ENCODE measurements at places on chromosomes 1 and 21.

- DNase-seq: no peak
These were observed 22.7 kb downstream of the ZFYVE9 start for GRCh38 chr1:52164604-52165003.

GRCh38 chr1:203276916-203277545 lies 28.3 kb upstream of the BTG2 start:
- no peak for DNase-seq

DNA sequence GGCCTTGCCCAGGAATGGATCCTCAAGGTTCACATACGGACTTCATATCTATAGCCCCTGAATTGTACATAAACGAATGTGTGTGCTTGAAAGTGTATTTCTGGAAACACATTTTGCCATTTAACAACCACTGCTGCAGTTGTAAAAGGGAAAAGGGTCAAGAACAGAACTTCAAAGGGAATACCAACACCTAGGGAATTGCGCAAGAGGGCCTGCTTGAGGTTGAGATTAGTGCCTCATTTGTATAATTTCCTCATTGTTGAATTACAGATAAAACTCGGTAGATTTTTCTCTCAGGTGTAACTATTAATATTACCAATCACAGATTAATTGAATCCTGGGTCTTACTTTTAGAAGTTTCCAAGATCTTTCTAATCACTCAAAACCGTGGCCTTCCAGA lies 6.1 kb downstream of the NCF2 start:
- DNase-seq: no peak

DNA sequence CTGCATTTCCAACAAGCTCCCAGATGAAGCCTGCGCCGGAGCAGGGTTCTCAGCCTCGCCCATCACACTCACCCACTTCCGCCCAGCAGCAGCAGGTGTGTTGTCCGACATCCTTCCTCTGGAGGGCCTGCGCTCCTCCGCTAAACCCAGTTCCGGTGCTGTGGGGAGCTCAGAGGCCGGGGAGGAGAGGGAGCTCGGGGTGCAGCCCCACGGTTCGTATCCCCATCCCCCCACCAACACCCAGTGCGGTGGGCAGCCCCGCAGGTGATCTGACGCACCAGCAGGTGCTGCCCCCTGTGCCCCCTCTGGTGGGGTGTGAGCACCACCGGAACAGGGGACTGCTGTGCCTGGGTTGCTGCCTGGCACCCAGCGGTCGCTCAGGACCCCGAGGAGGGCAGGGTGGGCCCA lies 3.4 kb upstream of the PEX10 start:
- DNase-seq: peak; percentile 16

DNA sequence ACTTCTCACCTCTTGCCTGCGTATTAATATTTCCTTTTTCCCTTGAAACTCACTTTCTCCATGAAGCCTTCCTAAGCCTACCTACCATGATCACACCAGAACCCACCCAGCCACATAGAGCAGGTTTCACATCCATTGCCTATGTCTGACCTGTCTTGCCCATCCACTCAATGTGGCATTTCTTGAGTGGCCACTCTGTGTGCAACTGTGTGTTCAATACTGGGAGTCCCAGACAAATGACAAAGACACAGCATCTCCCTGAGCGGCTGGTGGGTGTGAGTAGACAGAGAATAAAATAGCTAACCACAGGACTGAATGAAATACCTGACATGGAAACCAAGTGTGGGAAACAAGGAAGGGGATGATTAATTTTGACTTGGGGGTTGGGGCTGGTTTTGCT lies 3.1 kb downstream of the PTGFRN start:
- DNase-seq: no peak

- no peak for DNase-seq
These were observed 32.1 kb upstream of the CLIC4 start for GRCh38 chr1:24713176-24713575.

GRCh38 chr1:94022471-94023189 lies 98.3 kb downstream of the ABCA4 start:
- no peak for DNase-seq

DNA sequence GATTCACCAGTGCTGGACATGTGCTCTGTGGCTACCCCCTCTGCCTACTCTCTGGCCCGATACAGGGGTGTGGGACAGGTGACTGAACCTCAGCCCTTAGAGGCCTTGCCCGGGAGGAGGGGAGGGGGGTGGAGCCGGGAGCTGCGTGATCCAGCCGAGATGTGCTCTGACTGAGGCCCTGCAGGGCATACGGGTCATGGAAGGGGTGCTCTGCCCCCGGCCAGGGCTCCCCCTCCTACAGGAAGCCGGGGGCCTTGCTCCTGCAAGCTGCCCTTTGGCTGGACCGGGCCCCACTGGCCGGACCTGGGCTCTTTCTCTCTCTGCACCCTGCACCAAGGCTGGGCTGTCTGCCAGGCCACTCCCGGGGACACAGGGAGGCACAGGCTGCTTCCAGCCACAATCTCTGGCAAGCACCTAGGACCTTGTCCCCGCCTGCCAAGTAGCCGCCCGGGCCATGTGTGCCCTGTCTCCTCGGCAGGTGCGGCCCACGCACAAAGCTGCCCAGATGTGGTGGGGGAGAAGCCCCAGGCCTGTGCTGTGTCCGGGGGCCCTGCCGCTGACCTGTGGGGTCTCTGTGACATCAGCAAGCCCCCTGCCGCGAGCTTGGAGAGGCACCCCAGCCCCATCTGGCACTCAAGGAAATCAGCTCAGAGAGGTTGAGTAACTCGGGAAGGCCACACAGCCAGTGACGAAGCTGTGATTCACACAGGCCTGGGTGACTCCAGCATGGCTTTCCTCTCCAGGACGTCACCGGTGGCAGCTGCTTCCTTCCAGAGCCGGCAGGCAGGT lies 1.5 kb downstream of the SCNN1D start:
- DNase-seq: no peak

DNA sequence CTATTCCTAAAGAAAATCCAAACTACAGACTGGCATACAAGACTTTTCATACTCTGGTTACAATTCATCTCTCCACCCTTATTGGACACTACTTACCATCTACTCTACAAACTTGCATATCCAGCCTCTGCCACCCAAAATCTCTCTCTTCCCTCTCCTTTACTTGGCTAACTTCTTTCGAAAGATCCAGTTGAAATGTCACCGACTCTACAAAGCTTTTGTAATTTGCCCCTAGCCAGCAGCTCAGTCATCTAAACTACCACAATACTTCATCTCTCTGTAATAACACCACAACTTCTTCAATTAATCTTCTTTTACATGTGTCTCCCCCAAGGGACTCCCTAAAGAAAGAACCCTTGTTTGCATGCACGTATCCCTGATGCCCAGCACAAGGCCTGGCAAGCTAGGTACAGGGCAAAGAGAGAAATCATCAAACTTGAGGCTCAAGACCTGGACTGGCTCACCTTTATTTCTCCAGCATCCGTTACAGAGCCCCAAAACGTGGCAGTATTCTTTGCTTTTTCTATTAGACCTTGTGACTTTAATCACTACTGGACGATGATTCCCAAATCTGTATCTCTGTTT lies 2.7 kb downstream of the ZBTB21 start:
- DNase-seq: no peak

Measured in SHP77 treated with DMSO at 0.1 percent for 48 hours (cell line).